ENCODE measurements at places on chromosomes 3 and 15.

- DNase-seq: no peak
These were observed 62.7 kb downstream of the NPTN start for GRCh38 chr15:73570355-73571032.

GRCh38 chr3:17030956-17031652 lies 146.3 kb downstream of the PLCL2 start:
- DNase-seq: no peak

DNA sequence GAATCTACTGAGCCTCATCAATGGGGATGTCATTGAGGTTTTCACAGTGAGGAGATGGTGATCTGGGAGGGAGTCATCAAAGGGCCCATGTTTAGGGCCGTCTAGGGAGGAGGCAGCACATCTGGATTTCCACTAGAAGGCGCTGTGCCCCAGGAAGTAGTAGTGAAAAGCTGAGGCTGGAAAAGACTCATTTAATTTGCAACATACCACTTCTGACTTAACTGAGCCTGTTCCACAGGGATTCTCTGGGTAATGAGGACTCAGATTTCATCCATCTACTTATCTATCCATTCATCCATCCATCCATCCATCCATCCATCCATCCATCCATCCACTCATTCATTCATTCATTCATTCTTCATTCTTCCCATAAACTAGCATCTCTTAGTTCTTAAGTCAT lies 17.4 kb upstream of the SHF start:
- peak; percentile 55 for DNase-seq

DNA sequence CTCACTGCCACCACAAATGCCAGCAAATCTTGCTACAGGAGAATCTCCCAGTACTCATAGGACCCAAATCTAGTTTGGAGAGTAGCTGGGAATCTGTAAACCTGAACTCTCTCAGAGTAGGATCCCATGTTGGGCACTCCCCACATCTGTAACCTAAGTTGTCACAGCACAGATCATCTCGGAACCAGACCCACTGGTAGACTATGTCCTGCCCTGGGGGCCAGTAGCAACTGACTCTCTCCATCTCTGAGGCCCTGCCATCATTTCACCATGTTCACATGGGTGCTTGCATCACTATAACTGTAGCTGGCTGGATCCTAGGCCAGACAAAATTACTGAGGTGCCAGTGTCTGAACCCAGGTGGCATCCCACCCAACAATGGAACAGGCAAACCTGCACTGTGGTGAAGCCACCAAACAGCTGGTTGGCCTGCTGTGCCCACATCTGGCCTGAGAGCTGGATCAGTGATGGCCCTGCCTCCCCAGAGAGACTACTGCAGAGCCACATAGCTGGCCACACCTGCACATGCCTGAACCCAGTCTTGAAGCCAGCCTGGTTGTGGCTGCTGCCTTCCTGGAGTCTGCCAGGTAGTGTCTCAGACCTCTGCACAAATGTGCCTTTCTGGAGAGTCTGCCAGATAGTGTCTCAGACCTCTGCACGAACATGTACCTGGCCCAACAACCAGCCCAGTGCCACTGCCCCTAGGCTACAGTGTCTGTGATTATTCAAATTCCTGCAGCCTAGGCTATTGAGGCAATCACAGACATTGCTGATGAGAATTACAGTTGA lies 82.0 kb downstream of the ISL2 start:
- no peak for DNase-seq

DNA sequence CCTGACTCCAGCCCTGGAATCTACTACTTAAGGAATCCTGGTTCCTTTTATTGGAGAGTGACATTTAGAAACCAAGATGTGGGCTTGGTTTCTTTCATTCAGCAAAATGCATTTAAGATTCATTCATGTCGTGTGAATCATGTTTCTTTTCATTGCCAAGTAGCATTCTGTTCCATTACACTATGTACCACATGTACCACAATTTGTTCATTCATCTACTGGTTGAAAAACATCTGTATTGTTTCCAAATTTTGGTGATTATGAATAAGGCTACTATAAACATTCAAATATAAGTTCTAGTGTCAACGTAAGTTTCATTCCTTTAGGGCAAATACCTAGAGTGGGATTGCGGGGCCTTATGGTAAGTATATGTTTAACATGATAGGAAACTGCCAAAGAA lies 264.2 kb downstream of the VPS13C start:
- DNase-seq: no peak

GRCh38 chr3:194990454-194991337 lies 280.3 kb downstream of the XXYLT1 start:
- no peak for DNase-seq

DNA sequence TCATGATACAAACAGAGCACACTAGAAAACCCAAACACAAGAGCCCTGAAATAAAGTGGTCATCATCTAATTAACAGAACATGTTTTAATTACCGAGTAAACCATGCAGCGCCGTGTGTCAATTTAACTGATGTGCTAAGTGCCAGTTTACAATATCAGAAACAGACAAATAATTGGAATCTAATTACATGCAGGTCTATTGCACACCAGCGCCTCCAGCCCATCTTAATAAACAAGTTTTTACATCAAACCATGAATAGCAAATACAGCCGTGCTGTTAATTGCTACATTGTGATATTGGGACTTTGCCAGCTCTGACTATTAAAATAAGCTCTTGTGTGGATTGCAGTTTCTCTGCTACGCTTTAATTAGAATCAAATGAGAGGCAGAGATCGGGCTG lies 510.2 kb upstream of the MDFIC2 start:
- no peak for DNase-seq
